ENCODE measurements at places on chromosomes 5 and 9.
A peak's percentile ranks its signal among the peaks of the same experiment; 100 is the strongest.

DNA sequence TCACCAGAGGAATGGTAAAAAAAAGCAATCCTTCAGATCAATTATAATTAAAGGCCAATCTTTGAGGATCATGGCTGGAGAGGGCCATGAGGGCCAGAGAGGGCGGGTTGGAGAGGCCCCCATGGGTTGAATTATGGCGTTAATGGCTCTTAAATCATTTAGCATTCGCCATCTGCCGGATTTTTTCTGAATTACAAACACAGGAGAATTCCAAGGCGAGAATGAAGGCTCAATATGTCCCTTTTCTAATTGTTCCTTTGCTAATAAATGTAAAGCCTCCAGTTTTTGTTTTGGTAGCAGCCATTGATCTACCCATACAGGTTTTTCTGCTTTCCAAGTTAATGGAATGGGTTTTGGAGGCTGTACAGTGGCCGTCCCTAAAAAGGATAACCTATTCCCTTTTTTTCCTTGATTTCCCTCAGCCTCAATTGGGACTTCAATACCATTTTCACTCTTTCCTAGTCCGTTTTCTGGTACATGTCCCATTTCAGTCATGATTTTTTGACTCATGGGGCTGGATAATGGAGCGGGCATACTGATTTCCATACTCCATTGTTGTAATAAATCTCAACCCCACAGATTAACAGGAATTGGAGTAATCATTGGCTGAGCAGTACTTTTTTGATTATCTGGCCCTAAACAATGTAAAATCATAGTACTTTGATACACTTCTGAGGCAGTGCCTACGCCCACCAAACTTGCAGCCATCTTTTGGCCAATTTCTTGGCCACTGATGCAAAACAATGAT is 6.7 kb upstream of the TMEM141 start:
- DNase-seq = peak; percentile 84

DNA sequence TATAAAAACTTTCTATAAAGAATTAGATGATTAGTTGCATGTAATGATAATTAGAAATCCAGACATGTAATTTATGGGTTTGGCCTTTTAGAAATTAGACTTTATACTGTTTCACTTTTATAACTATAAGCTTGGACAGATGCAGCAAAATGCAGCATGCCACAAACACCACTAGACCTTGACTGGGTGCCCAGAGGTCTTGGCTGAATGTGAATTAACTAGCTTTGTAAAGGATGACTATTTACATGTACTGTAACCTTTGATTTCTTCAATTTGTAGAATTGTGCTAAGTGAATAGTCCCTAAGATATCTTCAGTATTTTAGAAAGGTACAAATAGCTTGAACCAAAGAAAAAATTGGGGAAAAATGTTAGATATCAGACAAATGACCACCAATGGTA is 2168.1 kb downstream of the MAT2B start:
- DNase-seq = no peak

GRCh38 chr5:113487781-113488644 is at the start of gene MCC:
Gene MCC (minus strand): TSS chr5:113488453.
- peak; percentile 6 for DNase-seq

- peak; percentile 58 for DNase-seq
Measured at GRCh38 chr9:72882117-72882775, 70.6 kb downstream of the ALDH1A1 start.

DNA sequence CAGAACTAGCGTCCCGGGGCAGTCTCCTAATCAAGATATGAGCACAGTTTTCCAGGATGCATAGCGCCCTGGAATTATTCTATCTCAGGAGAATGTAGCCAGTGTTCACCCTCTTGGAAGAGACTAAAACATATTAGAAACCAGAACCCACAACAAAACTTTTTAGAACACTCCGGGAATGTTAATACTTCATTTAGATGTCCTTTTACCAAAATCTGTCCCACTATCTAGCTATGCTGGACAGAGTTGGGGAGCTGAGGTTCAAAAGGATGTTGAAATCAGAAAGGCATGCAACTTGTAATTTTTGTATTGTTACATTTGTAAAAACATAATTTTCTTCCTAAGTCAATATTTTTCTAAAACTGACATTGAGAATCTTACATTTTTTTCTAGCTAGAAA is 386.5 kb upstream of the RFX3 start:
- no peak for DNase-seq

- DNase-seq = peak; percentile 7
Measured at GRCh38 chr5:40332970-40333369, 346.7 kb upstream of the PTGER4 start.

- no peak for DNase-seq
Measured at GRCh38 chr5:77418162-77418561, 74.0 kb downstream of the WDR41 start.

DNA sequence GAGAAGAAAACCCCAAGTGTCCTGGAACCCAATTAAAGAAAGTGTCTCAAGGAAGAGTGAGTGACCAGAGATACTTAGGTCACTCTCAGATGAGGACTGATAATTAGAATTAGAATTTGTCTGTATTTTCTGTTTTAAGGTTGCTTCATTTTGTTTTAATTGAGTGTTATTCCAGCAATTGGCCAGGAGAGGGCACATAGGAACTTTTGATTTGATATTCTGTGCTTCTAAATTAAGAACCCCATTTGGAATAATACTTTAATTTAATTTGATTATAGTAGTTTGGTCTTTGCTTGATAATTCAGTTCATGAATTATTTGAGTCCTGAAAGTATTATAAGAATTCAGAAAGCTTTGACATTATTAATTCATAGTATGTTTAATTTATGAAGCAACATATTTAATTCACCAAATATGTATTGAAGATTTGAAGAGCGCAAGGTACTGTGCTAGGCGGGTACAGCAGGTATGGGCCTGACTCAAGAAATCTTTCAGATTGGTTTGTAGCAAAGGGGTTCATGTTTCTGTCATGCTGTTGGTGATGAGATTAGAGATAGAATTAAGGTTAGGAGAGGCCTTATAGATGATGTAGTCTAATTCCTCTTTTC is 4.9 kb downstream of the MRPL22 start:
- peak; percentile 61 for DNase-seq

GRCh38 chr9:125376261-125377226 is 114.9 kb downstream of the GAPVD1 start:
- DNase-seq = no peak

Data from hematopoietic multipotent progenitor cell treated with erythropoietin and hydrocortisone succinate and interleukin-3 and kit ligand, for 6 days (in vitro differentiated cells).